Fibroblast of lung (primary cell): ENCODE measurements at places on chromosomes 5 and 9. TPM values are rescaled to one million over a fixed set of nuclear protein-coding genes. Genes with fewer than 3 reads are reported as not detected.

The CDH9 gene
- polyA plus RNA-seq, result not detected in 2 replicates

The ZNF366 gene
- not detected in 2 replicates for polyA plus RNA-seq

The CPLANE1 gene
- polyA plus RNA-seq, result 10.0 and 15.3 TPM in 2 replicates

DNA sequence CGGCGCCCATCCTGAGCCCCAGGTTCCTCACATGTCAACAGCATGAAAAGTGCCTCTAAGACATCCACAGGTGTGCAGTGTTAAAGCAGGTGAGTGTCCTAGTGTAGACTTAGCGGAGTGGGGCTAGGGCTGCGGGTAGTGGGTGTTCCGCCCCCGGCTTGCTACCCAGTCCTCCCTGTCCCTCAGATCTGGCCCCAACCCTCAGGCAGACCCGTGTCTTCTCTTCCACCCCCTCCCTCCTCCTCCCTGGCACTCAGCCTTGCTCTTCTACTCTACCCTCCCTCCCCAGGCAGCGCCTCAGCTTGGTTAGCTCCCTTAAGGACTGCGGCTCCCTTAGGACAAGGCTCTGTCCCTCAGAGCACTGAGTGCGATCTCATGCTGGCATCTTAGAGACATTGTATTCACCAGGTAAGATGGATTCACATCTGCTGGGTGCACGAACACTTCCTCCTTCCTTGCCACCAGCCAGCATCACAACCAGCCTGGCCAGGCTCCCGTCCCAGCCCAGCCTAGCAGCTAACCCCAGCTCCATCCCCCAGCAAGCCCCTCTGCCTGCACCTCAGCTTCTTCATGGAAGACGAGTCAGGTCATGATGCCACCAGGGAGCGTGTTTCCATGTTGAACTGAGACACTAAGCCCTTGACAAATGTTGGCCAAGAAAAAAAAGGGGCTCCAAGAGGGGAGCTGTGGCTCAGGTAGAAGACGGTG is 46.8 kb downstream of the NSUN2 start:
- peaks cover 26% of the 10 kb centered on the region for H3K27me3 ChIP-seq
- DNase-seq, result no peak
- H3K36me3 ChIP-seq, result no peaks in the 10 kb centered on the region
- H3K27ac ChIP-seq, result no peak overlapping the region
- no peaks in the 10 kb centered on the region for H3K4me1 ChIP-seq
- H3K4me3 ChIP-seq, result no peak overlapping the region

- H3K27me3 ChIP-seq, result no peaks in the 10 kb centered on the region
- no peak overlapping the region for H3K27ac ChIP-seq
- no peak overlapping the region for H3K4me3 ChIP-seq
- peak; percentile 96 for DNase-seq
- H3K4me1 ChIP-seq, result peaks cover 7% of the 10 kb centered on the region
- no peaks in the 10 kb centered on the region for H3K36me3 ChIP-seq
Observed at GRCh38 chr9:91500509-91501014, 76.9 kb upstream of the NFIL3 start.

- no peak overlapping the region for H3K27ac ChIP-seq
- H3K27me3 ChIP-seq, result peaks cover 2% of the 10 kb centered on the region
- H3K36me3 ChIP-seq, result no peaks in the 10 kb centered on the region
- H3K4me1 ChIP-seq, result no peaks in the 10 kb centered on the region
- peak overlapping the region; percentile 55 for H3K4me3 ChIP-seq
Observed at GRCh38 chr9:101449071-101449721, 13.6 kb upstream of the ALDOB start.

DNA sequence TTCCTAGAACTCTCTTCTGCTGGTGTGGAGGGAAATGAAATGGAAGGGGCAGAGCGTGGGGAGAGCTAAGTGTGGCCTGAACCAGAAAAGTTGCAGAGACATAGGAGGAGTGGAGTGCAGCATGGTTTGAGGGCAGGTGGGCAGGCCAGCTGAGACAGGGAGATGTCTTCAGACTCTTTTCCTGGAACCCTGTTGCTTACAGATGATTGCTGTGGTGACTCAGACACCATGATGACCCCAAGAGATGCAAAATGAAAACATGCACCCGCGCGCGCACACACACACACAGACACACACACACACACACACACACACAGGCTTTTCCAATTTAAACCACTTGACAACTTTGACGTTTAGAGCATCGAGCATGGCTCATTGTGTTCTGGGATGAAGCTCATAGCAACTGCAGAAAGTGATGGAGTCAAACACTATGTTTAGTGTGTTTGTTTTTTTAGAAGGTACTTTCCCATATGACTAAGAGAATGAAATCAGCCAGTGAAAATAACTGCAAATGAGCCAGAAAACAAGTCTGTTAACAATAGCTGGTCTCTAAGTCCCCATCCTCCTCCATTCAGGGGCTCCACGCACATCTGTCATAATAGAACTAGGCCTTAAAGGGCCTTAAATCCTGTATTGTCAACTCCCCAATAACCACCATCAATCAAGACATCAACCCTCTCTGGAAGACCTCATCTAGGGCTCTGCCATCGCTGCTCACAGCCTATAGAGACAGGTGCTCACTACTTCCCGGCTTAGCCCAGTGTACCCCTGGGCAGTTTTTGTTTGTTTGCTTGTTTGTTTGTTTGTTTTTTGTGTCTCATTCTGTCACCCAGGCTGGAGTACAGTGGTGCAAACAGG is 9.6 kb downstream of the TMOD1 start:
- no peaks in the 10 kb centered on the region for H3K27me3 ChIP-seq
- H3K4me1 ChIP-seq, result no peaks in the 10 kb centered on the region
- no peak overlapping the region for H3K27ac ChIP-seq
- H3K4me3 ChIP-seq, result no peak overlapping the region

- no peak for DNase-seq
- no peak overlapping the region for H3K27ac ChIP-seq
- no peak overlapping the region for H3K4me3 ChIP-seq
- H3K36me3 ChIP-seq, result no peaks in the 10 kb centered on the region
- H3K4me1 ChIP-seq, result no peaks in the 10 kb centered on the region
- peaks cover 4% of the 10 kb centered on the region for H3K27me3 ChIP-seq
Observed at GRCh38 chr5:42888771-42889170, 77.1 kb upstream of the SELENOP start.
